ENCODE measurements at places on chromosomes 5 and 9.

GRCh38 chr5:53882676-53883031, 322.2 kb downstream of the NDUFS4 start:
- DNase-seq, result no peak

DNA sequence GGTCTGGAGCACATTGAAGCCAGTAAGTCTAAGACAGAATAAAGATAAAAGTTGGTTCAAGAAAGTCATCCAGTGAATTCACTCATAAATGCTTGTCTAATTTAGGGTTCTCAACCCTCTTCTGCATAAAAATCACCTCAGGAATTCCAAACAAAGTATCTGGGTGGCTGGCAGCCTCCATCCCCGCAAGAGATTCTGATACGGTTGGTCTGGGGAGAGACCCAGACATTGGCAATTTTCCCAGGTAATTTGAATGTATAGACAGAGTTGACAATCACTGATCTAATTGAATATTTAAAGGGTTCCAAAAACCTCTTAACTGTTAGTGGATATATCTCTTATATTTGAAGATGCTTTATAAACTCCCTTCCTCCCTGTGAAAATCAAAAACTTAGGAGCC, 14.9 kb downstream of the ADAMTSL1 start:
- DNase-seq, result no peak

- DNase-seq, result no peak
Measured at GRCh38 chr9:5553211-5553610, 42.9 kb downstream of the PDCD1LG2 start.

- DNase-seq, result no peak
Measured at GRCh38 chr5:143514616-143515335, 111.3 kb upstream of the NR3C1 start.

DNA sequence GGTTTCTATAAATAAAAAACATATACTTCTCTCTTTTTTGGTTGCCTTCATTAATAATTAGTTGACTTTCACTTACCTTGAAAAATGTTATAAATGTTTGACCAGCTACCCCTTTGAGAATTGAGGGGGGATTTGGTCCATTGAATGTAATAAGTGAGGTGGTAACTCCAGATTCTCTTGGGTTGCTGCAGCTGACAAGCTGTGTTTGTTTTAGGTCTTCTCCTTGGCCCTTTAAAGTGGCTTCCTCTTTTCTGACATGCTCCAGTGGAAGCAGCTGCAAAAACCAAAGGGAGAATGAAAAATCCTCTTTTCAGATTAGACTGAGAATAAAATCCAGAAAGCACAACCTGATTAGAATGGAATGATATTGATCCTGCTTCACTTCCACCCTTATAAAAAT, 410.5 kb downstream of the TMEM38B start:
- DNase-seq, result no peak

- no peak for DNase-seq
Measured at GRCh38 chr9:87602933-87603643, 105.4 kb downstream of the DAPK1 start.

DNA sequence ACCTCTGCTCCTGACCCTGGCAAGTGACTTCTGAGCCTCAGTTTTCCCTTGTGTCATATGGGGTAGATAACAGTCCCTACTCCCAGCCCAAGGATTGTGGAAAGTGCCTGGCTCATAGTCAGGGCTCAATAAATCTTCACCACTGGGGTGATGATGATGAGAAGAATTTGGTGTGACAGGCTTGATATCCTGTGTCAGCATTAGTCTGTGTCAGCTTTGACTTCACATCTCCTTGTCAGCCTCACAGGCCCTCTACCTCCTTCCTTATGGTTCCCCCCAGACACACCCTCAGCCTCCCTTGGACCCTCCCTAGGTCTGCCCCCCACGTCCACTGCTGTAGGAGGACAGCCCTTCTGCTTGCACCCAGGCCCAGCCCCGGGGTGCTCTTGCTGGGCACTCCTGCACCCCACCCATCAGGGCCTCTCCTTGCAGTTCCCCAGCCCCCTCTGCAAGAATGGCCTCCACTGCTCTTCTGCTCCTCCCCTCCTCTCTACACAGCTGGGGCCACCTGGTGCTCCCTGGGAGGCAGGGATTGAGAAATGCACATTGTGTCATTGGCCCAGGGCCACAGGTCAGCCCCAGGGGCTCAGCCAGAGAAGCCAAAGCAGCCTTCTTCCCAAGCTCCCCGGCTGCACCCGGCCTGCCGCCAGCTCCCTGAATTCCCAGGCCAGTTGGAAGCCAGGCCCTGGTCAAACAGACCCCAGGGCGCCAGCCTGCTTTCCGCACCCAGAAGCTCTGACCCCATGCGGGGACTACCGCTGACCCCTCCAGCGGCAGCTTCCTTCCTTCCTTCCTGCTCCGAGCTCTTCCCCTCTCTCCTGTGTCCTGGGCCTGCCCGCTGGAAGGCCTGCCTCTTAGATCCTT, 7.7 kb downstream of the FGFR4 start:
- peak; percentile 49 for DNase-seq

GRCh38 chr5:143923634-143924266, 111.8 kb downstream of the HMHB1 start:
- DNase-seq, result no peak

- DNase-seq, result peak; percentile 63
Measured at GRCh38 chr9:136943291-136944211, 987 bp downstream of the FBXW5 start.

DNA sequence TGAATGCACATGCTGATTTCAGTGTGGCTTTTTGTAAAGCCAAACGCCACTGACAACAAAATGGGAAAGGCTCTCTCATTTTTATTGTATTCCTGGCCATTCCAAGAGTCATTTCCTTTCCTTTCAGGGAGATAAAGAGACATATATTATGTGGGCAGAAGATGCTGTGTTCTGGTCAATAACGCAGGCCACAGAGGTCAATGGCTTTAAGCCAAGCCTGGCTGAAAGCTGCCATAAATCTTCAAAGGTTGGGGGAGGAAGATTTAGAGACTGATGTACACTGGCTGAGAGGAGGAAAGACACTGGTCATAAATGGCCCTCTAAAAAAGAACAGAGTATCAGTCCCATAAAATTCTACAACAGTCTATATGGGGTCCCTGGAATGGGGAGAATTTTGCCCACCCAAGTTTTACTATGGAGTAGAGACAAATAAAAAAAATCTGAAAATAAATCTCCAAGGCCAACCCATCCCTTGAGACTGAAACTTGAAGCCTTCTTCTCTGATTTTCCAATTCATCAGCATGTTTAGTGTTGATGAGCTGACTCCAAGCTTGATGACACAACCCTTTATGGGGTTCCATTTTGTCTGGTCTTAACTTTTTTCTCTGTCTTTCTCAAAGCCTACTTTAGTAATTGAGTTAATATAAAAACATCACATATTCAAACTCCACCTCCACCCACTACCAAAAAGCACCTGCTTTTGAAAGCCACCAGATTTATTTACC, 152.1 kb upstream of the SLC24A2 start:
- DNase-seq, result no peak

- peak; percentile 14 for DNase-seq
Measured at GRCh38 chr5:34047774-34048572, 5.0 kb upstream of the C1QTNF3 start.

DNA sequence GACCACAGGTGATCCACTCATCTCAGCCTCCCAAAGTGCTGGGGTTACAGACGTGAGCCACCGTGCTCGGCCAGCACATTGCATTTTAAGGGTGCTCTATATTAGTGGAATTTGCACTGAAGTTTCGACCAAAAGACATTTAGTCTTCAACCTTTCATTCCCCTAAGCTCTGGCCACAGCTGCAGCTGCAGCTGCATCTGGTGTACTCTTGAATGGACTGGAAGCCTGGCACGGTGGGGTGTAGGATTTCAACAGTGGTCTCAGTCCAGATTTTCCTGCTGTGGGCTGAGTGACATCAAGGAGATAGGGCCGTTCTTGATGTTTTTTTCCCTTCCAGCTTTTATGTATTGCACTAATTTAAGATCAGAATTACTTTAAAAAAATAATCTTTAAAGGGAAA, 255.2 kb downstream of the PDZD2 start:
- DNase-seq, result no peak

DNA sequence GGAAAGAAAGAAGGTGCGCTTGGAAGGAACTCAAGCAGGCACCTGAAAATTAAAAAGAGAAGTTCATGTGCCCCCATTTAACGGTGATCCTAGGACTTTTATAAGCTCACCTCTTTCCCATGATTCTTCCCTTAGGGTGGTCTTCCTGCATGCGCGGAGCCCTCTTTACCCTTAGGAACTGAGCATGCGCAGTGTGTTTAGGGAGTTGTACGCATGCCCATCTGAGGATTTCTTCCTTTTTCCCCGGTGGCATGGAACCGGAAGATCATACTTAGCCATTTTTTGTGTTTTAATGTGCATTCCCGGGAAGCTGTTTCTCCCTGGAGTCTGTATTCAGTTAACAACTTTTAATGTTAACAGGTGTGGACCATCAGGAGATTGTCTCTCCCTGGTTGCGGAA, 119.0 kb downstream of the FBXL7 start:
- no peak for DNase-seq

DNA sequence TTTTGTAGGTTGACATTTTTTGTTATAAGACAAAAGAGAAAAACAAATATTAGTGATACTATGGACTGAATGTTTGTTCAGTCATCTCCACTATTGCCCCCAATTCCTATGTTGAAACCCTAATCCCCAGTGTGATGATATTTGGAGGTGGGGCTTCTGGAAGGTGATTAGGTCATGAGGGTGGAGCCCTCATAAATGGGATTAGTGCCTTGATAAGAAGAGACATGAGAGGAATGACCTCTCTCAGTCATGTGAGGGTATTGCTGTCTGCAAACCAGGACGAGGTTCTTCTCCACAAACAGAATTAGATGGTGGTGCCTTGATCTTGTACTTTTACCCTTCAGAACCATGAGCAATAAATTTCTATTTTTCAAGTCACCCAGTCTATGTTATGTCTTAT, 34.5 kb upstream of the KLF9 start:
- no peak for DNase-seq

DNA sequence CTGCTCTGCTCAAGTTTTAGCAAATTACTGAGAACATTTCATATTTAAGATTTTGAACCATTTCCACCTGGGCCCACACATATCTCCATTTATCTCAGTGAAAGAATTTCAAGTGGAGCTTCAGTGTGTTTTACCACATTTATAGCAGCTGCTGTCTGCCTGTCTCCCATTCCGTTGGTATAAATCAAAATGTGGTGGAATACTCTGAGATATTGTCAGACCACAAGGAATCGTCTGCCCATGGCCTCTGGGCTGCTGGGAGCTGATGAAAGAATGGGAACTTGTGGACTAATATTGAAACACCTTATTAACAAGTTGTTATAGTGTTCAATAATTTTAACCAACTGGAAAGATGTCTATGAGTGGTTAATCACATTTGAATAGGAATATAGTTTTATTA, 33.3 kb downstream of the MAST4 start:
- DNase-seq, result no peak

DNA sequence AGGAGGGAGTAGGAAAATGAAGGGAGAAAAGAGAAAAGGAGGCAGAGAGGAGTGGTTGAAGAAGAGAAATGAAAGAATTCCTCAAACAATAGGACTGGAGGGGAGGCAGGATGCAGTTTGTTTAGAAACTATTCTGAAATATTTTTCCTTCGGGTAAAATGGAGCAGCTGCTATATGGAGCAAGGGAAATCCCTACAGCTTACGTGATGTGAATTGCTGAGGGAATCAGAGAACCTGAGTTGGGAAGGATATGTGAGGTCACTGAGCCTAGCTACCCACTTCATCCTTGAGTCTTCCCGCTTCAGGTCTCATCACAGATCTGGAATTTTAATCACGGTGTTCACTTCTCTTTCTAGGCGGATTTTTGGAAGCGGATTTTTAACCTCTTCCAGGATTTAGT, 204.3 kb downstream of the ERCC6L2 start:
- no peak for DNase-seq

GRCh38 chr9:134968011-134968822, 50.5 kb upstream of the FCN1 start:
- no peak for DNase-seq

DNA sequence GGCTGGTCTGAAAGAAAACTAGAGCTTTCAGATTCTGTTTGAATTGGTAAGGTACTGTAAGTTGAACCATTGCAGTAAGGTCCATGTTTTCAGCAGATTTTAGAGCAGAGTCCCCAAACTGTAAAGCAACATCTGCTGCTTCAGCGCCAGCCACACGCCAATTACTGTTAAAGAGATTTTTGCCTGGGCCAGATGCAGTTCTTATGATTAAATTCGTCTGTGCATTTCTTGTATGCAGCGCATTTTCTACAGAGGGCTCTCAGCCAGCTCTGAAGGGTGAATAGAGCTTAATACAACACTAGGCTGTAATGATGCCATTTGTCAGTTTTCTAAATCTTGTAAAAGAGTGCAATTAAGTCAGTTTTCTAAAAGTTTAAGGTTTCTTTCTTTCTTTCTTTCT, 246.3 kb downstream of the COX7C start:
- no peak for DNase-seq

DNA sequence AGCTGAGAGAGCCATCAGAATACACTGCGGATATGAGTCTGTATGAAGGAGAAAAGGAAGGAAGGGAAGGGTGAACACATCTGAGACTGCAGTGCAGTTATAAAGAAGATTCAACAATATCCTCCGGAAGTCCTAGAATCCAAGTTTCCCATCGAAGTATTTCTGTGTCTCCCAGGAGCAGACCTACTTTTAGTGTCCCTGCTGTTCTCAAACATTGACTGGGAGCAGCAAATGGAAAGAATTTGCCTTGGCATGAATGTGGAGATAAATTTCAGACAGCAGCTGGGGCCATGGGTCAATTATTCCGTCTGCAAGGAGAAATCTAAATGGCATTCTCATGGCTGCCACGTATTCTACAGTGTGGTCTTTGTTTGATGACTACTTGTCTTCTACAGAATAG, 478.1 kb upstream of the SMC2 start:
- no peak for DNase-seq

DNA sequence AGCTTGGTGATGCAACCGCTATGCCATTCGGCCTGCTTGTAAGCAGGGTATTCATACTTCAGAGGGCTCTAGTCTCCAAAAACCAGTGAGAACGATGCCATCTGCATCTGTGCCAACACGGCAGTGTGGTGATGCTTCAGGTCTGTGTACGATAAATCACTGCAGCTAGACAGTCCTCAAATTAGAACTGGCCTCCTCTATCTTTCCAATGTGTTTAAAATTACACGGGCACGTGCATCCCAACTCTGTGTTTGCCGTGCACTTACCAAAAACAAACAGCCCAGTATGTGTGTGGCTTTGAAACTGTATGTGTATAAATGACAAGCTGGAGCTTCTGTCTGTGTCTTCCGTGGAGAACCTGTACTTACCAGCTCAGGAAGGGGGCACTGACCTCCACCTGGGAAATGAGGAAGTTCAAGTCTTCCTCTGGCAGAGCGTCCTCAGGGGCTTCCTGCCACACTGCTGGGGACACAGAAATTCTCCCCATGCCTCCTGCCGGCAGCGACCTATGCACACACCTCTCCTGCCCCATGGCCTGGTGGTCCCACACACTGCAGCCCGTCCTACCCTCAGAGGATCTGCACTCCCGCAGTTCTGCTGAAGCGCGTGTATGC, 12.3 kb downstream of the MED10 start:
- DNase-seq, result peak; percentile 53

- peak; percentile 70 for DNase-seq
Measured at GRCh38 chr9:7844242-7844641, 44.7 kb upstream of the DMAC1 start.

DNA sequence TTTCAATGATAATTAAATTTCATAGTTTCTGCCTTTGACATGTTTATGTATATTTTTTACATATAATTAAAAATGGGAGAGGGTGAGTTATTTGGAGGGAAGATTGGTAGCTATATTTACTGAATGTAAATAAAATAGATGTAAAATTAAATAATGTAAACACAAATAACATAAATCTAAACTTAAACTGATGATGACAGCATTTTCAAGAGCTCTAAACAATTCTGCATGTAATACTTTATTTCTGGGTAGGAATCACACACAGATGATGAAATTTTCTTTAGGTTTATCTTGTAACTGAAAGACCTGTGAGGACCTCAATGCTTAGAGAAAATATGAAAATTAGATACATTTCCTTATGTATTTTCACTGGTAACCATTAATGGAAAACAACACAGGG, 42.2 kb upstream of the RIOK2 start:
- DNase-seq, result no peak
